B cell (primary cell): ENCODE measurements at places on chromosomes 16 and 17.

DNA sequence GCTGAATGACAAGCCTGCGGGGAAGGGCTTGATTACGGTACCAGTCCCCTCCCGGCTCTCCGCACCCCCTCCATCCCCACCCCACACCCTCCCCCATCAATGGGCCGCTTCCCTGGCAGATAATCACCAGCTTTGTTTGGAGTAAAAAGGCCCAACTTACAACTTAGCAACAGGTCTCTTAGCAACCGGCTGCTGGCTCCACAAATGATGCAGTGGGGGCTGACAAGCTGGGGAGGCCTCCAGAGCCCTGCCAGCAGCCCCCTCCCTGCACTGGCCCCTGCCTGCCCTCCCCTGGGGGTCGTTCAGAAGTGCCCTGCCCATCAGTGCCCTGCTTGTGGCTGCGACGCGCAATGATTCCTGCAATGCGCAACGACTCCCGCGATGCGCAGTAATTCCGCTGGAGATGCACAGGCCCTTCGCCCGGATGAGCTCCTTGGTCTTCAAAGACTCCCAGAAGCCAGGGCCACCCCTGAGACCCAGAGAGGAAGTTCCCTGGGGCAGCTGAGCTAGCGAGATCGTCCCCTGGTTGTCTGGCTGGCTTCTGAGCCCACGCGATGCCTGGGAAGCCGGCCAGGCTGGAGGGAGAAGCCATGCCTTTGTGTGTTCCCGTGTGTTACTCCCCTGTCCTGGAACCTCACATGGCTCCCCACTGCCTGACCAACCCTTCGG lies 23.3 kb downstream of the CPNE2 start:
- no peak for DNase-seq

DNA sequence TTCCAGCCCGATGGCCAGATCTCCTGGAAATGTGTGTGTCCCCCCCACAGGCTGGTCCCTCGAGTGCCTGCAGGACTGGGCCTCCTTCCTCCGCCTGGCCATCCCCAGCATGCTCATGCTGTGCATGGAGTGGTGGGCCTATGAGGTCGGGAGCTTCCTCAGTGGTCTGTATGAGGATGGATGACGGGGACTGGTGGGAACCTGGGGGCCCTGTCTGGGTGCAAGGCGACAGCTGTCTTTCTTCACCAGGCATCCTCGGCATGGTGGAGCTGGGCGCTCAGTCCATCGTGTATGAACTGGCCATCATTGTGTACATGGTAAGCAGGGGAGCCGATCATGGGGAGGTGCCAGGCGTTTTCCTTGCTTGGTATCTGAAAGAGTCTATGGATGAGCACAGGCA lies 22.1 kb downstream of the SLC47A1 start:
- no peak for DNase-seq

DNA sequence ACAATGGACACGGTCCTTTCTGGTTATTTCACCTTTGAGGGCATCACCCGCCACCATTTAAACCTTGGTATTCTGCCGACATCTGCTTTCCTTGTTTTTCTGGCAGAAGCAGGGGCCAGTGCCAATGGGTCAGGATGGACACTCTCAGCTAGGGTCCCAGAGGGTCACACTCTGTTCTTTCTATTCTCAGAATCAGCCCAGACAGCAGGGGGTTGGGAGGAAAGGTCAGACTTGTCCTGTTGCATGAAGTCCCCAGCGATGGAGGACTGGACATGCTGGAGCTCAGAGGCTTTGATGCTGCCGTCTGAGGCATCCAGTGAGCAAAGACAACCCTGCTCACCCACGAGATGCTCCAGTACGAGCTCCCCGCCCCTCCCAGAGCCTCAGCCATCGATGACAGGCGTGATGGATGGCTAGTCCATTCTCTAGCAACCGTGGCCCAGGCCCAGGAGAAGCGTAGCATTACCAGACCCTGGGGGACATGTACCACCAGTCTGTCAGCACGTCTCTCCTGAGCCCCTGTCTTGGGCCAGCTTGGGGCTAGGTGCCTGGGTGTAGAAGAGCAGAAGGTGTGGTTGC lies 62.0 kb downstream of the FOXL1 start:
- no peak for DNase-seq

- no peak for DNase-seq
Observed at GRCh38 chr16:66116163-66117002, 250.1 kb upstream of the CDH5 start.
